Left lung (tissue), 14 donors: ENCODE measurements at places on chromosomes 13 and 19. TPM values are rescaled to one million over a fixed set of nuclear protein-coding genes. Genes with fewer than 3 reads are reported as not detected.

DNA sequence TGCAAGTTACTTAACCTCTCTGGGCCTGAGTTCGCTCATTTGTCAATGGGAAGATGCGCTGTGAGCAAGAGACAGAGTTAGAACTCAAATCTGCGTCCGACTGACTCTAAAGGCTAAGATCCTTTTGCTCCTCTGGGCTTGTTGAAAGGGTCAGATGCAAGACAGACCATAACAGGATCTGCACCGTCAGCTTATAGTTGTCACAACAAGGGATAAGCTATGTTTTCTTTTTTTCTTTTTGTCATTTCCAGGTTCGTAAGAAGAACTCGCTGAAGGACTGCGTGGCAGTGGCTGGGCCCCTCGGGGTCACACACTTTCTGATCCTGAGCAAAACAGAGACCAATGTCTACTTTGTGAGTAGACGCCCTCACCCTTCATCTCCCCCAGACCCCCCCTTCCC, 1.1 kb downstream of the PPAN start:
- no peak for DNase-seq

DNA sequence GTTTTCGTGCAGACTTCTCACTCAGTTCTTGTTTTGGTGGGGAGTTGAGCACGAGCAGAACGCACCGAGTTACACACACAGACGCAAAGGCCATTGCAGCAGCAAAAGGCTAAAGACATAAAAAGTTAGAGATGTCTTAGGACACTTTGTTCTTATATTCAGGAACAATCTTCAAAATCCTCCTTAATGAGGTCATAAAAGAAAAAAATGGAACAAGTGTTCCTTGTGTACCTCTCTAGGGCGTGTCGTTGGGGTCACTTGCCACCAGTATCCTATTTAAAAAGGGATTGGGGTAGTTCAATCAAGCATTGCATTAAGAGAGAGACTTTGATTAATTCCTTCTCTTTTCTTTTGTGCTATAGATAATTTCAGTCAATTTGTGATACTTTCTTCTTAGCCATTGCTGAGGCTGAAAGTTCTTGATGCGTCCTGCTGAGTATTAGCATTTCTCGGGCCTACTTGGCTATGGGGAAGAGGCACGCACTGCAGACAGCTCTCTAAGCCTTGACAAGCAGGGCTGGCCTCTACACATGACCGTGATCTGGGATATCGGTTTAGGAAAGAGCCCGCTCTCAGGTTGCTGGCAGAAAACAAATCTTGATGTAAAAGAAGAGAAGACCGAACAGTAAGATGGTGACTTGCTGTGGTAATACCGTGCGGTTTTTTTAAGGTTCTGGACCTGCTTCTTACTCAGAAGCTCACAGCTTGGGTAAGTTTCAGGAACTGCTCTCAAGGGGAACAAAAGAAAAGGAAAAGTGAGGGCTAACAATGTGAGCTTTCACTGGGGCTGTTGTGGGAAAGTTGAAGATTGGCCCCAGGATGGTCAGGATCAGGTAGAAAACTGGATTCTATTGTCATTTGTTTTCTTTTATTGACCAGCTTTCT, 223.6 kb downstream of the TM9SF2 start:
- DNase-seq: no peak

GRCh38 chr13:76053181-76053580, 417.1 kb downstream of the LMO7 start:
- no peak for DNase-seq

DNA sequence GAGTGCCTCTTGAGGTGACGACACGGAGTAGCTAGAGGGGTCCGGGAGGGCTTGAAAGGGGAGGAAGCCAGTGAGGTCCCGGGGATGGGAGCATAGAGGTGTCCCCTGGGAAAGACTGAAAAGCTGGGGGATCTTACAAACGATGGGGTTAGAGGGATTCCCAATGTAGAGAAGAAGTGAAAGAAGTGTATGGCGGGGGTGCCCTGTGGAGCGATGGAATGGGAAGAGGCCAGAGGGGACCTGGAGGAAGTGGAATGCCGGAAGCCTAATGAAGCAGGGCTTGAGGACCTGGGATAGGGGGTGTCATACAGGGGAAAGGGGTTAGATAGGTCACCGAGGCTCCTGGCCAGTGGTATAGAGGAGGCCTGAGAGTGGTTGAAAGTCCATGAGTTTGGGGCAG, 580 bp downstream of the AP2A1 start:
- DNase-seq: peak; percentile 11

FOSB gene
- 20.4 TPM for total RNA-seq

ARRDC5 gene
- total RNA-seq: 0.81 TPM

ZNF681 gene
- 2.7 TPM for total RNA-seq
